Frontal cortex (tissue), 4 donors: ENCODE measurements at places on chromosomes 2 and 18.
A peak's percentile ranks its signal among the peaks of the same experiment; 100 is the strongest.

- no peak for DNase-seq
Observed at GRCh38 chr18:23227726-23228070, 92.4 kb downstream of the CABLES1 start.

DNA sequence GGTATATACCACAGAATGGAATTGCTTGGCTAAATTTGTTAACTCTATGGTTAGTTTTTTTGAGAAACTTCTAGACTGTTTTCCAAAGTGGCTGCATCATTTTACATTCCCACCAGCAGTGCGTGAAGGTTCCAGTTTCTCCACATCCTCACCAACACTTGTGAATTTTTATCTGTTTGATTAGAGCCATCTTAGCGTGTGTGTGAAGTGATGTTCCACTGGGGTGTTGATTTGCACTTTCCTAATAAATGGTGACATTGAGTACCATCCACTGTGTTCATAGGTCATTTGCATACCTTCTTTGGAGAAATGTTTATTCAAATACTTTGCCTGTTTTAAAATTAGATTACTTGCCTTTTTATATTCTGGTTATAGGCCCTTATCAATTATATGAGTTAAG, 37.5 kb upstream of the HS6ST1 start:
- DNase-seq: no peak

- DNase-seq: no peak
Observed at GRCh38 chr2:97851172-97851571, 137.8 kb downstream of the ZAP70 start.

GRCh38 chr2:34365932-34366331, 766.8 kb upstream of the FAM98A start:
- DNase-seq: no peak

DNA sequence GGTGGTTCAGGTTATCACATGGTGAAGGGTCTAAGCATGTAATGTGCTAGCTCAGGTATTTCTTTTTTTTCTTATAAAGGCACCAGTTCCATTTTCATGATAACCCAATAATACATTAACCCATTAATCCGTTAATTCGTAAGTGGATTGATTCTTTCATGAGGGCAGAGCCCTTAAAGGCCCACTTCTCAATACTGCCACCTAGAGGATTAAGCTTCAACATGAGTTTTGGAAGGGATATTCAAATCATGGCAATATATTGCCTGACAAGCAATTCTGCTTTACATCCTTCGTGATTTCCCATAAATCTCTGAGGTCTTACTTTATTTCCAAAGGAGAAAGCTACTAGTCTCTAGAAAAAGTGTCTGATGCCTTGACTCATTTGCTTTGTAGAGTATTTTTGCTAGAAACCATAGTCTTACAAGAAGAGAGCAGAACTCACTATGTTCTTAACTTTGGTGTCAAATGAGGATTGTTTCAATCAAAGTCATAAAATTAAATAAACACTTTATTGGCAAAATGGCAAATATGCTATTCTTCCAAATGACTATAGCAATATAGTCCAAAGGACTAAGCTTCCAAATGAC, 271.3 kb downstream of the KCNS3 start:
- no peak for DNase-seq

DNA sequence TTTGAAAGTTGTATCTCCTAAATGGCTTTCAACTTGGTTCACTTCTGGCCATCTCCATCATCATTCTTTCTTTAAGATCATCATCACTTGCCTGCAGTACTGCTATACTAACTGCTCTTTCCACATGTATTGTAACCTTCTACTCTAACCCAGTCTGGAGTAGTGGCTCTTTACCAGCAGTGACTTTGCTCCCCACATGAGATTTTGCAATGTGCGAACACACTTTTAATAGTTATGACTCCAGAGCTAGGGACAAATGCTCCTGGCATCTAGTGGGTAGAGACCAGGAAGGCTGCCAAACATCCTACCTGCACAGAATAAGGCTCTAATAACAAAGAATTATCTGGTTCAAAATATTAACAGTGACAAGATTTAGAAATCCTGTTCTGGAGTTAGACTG, 243.8 kb downstream of the XIRP2 start:
- DNase-seq: no peak

DNA sequence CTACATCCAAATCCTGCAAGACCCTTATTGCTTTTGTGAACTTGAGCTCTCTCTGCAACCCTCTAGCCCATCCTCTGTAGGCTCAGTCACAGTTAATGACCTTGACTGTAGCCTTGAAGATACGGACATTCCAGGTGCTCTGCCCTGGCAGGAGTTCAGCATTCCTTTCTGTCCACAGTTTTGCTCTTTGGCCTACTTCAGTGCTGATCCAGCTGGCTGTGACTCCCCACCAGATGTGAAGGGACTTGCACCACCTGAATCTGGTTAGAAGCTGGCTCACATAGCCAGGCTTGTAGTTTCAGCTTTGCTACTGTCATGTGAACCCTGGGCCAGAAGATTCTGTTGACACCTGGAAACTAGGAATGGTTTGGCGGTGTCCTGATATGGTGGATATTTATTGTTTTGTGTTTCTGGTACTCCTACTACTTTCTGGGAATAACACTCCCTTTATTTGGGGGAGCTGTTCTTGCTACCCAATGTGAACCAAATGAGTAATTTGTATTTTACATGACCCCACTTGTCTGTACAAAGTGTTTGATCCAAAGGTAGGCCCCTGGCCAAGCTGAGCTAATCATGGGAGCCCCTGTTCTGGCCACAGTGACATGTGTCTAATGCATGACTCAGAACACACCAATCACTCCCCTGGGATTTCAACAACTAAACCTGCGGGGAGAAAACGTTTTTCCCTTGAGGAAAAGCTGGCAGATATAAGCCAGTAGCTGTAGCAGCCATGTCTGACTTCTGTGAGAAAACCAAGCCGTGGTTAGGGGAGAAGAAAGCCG, 73.4 kb downstream of the CDCA7 start:
- no peak for DNase-seq

GRCh38 chr2:25454824-25455611, 113.3 kb upstream of the DNMT3A start:
- DNase-seq: no peak

DNA sequence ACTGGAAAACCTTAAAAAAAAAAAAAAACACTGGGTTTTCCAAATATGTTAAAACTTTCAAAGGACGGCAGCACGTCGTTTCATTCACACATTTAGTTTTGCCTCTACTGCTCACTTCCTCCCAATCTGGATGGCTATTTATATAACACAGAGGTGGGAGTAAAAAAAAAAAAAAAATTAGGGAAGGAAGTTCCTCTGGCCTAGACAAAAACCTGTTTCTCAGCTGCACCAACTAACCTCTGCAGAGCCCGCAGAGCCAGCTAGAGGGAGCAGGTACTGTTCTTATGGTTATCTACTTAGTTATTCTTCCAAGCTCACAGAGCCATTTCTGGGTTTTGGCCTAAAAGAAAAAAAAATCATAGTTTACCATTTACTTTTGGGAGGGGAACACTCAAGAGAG, 28.1 kb downstream of the SLC1A4 start:
- DNase-seq: peak; percentile 44

GRCh38 chr2:120343100-120343432, 2.9 kb upstream of the INHBB start:
- no peak for DNase-seq

- no peak for DNase-seq
Observed at GRCh38 chr2:150981826-150982225, 279.8 kb downstream of the RBM43 start.

GRCh38 chr2:121388371-121388770, 103.4 kb upstream of the TFCP2L1 start:
- DNase-seq: no peak

DNA sequence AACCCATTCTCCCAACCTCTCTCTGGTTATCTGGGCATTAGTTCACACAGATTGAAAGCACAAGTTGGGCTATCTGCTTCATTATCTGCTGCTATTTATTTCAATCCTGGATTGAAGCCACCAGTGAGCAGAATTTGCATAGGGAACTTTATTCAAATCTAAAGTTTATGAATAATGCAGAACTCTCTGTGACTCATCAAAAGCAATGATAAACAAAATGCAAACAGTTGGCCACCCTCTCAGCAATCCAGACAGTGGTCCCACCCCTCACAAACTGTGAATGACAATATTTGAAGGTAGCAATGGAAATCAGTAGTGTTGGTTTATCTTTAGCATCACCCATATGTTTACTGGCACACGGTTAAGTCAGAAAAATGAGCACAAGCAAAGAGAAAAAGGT, 106.8 kb upstream of the TMEM178A start:
- DNase-seq: no peak

DNA sequence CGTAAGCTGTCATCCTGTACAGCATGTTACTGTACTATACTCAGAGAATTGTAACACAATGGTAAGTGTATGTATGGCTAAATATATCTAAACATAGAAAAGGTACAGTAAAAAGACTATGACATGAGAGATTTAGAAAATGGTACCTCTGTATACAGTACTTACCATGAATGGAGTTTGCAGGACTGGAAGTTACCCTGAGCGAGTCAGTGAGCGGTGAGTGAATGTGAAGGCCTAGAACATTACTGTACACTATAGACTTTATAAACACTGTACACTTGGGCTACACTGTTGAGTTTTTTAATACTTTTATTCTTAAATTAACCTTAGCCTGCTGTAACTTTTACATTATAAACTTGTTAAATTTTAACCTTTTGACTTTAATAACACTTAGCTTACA, 1.5 kb downstream of the DDX18 start:
- DNase-seq: no peak

- DNase-seq: no peak
Observed at GRCh38 chr2:36339607-36340218, 15.9 kb upstream of the CRIM1 start.

DNA sequence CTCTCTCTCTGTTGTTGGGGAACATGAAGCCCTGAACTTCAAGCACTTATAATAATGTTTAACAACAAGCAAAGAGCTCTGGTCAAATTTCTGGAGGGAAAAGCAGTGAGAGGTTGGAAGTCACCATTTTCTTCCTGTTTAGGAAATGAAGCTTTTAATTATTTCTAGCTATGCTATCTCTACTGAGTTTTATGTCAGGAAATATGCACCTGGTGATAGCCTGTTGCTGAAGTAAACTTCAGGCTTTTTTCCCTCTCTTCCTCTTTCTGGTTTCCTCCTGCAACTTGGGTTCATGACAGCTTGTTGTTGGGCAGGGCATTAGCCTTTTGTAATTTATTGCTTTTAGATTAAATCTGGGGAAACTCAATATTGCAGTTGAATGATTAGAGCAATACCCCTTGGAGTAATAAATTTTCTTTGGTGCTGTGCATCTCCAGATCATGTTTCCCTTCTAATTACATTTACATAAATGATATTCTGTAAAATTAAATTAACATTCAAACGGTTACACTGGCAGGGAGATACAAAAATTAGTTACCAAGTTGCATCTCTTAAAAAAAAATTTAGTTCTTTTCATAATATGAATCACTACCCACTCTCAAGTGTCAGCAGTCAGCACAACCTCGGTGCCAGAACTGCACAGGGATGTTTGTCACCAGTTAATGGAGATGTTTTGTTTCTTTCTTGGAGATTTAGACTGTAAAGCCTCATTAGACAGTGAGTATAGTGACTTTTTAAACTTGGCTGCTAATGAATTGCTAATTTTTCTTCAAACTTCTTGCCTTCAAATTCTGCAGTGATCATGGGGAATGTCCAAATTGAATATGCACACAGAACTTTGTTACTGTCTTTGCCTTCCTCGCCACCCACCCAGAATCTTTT, 466.6 kb upstream of the ETAA1 start:
- DNase-seq: no peak

GRCh38 chr2:219473511-219473910, 25.2 kb upstream of the GMPPA start:
- no peak for DNase-seq

GRCh38 chr2:181774685-181775084, 94.4 kb upstream of the NEUROD1 start:
- no peak for DNase-seq

GRCh38 chr18:77369644-77370043, 120.0 kb downstream of the GALR1 start:
- DNase-seq: no peak

DNA sequence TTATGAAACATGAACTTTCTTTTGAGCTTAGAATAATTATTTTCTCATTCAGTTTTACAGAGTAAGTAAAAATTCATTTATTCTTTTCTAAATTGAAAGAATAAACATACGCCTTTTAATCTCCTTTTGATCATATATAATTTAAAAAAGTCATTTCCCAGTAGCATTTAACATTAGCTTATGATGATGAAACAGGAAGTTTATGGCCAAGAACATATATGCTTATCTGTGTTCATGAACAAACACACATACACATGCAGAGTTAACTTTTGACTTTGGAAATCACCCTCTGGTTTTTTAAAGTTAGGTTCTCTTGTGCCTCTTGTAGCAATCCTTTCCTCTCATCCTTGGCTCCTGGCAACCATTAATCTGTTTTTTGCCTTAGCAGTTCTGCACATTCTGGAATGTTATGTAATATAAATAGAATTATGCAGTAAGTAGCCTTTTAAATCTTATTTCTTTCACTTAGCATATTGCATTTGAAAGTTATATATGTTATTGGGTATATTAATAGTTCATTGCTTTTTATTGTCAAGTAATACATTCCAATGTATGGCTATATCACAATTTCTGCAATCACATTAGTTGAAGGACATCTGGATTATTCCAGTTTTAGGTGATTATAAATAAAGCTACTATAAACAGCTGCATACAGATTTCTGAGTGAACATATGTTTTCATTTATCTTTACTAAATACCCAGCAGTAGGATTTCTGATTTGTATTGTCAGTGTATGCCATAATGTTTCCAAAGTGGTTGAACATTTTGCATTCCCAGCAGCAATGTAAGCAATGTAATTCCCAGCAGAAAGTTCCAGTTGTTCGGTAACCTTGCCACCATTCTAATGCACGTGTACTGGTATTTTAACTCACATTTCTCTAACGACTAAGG, 210.3 kb downstream of the ZRANB3 start:
- no peak for DNase-seq
